ENCODE measurements at places on chromosomes 12 and 14. TPM values are rescaled to one million over a fixed set of nuclear protein-coding genes. Genes with fewer than 3 reads are reported as not detected.

DNA sequence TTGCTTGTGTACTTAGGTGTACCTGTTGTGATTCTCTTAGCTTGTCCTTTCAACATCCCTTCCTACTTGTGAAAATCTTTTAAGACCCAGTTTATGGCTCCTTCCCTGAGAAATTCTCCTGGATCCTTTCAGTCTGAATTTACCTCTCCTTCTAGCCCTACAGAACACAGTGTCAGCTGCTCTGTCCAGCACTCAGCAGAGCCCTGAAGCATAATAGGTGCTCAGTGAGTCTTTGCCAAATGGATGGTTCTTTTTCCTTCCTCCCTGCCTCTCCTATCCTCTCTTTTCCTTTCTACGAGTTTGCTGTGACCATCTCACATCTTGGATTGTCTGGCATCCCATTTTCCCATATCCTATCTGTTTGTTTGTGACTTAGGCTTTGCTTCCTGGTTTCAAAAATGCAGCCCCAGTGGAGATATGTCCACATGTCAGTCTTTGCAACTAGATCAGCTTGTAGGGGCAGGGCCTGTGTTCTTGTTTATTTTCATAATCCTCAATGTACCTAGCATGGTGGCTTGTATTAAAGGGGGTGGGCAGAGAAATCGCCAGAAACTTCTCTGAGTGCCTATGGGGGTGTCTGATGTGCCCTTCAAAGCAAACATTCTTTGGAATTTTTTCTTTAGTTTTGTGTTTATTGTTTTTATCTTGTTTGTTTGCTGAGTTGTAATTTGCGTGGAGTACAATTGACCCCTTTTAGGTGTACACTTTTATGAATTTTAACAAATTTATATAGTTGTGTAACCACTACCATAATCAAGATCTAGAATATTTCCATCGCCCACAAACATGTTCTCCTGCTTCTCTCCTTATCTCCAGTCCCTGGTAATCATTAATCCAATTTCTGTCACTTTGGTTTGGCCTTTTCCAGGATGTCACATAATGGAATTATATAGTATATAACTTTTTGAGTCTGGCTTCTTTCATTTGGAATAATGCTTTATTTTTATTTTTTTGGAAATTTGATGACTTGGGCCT lies 62.8 kb downstream of the SMOC1 start:
- peaks cover 4% of the 10 kb centered on the region for H3K36me3 ChIP-seq
- H3K27me3 ChIP-seq, result peaks cover 19% of the 10 kb centered on the region
- no peak for DNase-seq

- no peak overlapping the region for H3K27ac ChIP-seq
- no peaks in the 10 kb centered on the region for H3K4me1 ChIP-seq
- no peaks in the 10 kb centered on the region for H3K27me3 ChIP-seq
- DNase-seq, result no peak
Measured at GRCh38 chr12:26434299-26435068, 239.1 kb downstream of the SSPN start.

DNA sequence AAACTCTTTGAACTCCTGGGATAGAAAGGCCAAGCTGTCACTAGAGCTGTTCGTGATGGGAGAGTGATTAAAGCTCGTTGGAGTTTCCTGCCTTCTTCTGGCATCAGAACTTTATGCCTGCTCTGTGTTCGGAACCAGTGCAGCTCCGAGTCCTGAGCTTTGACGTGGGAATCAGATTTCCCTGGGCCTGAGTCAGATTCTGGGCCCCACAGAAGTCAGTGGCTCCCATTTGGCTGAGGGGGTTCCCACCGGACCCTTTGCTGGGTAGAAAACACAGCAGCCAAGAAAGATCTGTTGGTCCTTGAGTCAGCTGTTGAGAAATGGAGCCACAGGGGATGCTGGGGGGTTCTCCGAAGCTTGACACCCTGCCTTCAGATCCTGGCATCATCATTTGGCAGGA lies 238.0 kb downstream of the CHST11 start:
- H3K27ac ChIP-seq, result no peak overlapping the region
- no peak overlapping the region for H3K4me3 ChIP-seq
- H3K36me3 ChIP-seq, result peaks cover 4% of the 10 kb centered on the region
- DNase-seq, result no peak
- no peaks in the 10 kb centered on the region for H3K27me3 ChIP-seq

DNA sequence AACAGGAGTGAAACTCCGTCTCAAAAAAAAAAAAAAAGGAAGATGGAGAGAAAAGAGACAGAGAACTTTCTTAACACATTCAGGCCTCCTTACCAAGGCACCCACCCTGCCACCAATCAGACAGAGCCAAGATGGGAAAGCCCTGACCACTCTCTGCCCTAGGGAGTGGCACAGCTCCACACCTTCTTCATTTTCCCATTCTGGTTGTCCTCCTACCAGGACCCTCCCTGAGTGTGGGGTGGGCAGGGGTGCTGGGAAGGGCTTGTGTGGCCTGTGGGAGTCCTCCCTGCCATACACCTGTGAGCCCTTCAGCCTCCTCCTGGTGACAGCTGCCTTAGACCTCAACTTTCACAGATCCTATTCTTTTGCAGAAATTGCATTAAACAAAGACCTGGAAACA lies 513.6 kb downstream of the BCL11B start:
- peaks cover 2% of the 10 kb centered on the region for H3K27me3 ChIP-seq
- H3K4me1 ChIP-seq, result no peaks in the 10 kb centered on the region
- DNase-seq, result no peak

ZFC3H1 gene
- 36.7 TPM for total RNA-seq
